ENCODE measurements at places on chromosomes 11 and 22.

DNA sequence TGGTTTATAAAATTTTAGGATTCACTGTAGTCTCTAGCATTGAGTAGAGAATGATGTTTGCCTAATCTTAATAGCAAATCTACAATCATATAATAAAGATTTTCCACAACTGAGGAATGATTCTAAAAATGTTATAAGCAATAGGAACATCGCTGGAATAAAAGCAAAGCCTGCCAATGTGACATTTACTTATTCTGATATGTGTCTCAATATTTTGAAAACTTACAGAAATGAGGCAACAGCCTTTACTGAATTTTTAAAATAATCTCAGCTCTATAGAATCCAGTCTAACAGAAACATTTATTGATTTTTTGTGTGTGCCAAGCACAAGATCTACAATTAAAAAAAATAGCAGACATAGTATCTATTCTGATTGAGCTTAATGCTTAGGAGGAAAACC, 303.7 kb upstream of the CCDC179 start:
- DNase-seq, result no peak

DNA sequence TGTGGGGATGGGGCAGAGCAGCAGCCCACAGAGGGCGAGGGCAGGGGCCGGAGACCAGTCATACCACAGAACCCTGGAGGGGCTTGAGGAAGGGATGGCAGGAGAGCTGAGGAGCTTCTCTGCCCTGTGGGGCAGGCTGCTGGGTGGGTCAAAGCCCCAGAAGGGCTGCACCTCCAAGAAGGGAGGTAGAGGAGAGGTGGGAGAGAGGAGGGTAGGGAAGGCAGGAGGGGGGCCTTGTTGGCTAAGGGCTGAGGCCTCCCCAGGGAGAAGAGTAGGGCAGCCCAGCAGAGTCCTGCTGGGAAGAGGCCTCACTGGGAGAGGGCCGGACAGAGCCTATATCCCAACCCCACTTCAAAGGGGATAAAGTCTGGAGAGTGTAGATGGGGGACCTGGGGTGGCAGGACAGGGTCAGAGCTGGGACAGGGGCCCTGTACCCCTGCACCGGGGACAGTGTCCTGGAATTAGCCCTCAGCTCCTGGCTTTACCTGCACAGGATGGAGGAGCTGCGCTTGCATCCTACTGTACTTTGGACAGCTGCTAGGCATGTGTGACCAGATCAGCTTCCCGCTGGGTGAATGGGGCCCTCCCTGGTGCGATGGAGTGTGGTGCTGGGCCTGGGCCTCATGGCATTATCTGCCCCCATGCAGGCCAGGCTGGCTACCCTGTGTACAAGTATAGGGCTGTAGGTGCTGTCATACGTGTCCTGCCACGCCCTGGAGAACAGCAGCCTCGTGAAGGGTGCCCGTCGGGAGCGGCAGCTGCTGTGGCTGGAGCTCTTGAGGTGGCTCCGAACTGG, 7.3 kb downstream of the DGCR6L start:
- DNase-seq, result no peak

DNA sequence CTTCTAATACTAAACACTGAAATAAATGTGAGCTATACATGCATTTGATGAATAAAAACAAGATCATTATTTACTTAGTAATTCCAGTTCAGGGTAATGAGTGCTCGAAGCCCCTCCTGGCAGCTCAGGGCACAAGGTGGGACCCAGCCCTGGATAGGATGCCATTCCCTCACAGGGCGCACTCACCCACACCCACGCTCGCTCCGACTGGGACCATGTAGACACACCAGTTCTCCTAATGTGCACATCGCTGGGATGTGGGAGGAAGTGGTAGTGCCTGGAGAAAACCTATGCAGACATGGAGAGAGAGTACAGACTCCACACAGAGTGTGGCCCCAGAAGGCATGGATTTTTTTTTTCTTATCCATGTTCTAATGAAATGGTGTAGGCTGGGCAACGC, 44.5 kb upstream of the RASSF10 start:
- no peak for DNase-seq

DNA sequence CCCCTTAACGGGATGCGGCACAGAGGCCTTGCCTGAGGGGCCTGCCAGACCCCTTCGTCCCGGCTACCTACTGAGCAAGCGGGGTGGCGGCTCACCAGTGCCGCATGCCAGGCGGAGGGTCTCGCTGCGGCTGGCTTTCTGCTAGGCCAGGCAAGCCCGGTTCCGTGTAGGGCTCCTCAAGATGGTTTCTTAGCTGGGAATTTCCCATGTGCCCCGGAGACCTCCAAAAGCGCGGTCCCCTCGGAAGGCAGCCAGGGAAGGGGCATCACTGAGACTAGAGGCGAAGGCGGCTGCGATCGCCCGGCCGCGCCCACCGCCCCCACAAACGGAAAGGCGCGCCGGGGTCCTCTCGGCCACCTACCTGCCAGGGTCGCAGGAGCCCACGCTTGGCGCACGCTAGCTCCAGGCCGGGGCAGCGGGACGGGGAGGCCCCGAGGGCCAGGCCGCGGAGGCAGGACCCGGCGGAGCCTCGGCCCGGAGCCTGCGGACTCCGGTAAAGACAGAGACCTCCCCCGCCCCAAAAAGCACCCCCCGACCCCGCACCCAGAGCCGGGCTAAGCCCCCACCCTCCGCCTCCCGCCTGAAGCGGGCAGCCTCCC, 23.8 kb downstream of the MICAL3 start:
- DNase-seq, result peak; percentile 10
